HFFc6 (cell line): ENCODE measurements at places on chromosomes 13 and 19.
A peak's percentile ranks its signal among the peaks of the same experiment; 100 is the strongest.

DNA sequence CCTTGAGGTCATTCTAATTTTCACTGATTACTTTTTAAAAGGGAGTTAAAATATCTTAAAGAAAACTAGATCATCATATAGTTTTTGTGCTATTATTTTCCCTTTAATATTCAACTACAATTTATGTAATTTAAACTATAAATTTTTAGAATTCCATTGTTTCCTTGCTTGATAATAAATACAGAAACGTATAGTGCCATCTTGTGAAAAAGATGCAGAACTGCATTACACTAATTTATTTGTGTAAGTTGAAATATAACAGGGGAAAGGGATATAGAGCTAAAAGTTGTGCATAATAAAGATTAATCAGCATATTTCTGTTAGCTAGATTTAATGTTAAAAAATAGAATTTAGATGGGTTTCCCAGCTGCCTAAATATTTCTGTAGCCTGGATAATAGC is 61.5 kb upstream of the TDRD3 start:
- DNase-seq = no peak

- DNase-seq = no peak
Measured at GRCh38 chr19:29644210-29644609, 21.1 kb upstream of the PLEKHF1 start.

GRCh38 chr13:32330441-32330840 is 15.1 kb downstream of the BRCA2 start:
- peak; percentile 67 for DNase-seq

GRCh38 chr19:32457571-32458158 is 52.1 kb downstream of the DPY19L3 start:
- no peak for DNase-seq

DNA sequence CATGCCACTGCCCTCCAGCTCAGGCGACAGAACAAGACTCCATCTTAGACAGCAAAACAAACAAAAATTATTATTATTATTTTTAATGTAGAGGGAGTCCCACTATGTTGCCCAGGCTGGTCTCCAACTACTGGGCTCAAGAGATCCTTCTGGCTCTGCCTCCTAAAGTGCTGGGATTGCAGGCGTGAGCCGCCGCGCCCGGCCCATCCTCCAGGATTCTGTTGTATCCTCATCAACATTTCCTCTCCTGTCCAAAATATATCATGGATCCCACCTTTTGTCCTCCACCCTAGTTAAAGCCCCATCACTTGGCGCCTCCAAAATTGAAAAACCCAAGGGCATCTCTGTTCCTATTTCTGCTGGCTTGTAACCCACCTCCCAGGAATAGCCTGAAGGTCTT is 1.2 kb downstream of the ZNF784 start:
- DNase-seq = no peak

- DNase-seq = peak; percentile 34
Measured at GRCh38 chr13:110756219-110756631, 42.7 kb downstream of the ING1 start.

DNA sequence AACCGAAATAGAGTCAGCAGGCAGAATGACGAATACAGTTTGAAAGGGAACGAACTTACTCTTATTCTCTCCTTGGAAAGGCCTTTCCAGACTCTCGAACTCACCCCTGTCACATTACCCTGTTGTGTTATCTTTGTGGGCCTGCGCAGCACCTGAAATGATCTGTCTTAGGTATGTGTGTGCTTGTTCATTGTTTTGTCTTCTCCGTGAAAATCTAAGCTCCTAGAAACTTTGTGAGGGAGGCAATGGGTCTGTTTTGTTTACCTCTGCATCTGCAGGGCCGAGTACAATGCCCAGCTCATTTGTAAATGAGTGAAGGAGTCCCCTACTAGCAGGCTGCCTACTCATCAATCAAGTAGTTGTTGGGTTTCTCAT is 19.6 kb downstream of the HMGB1 start:
- no peak for DNase-seq

DNA sequence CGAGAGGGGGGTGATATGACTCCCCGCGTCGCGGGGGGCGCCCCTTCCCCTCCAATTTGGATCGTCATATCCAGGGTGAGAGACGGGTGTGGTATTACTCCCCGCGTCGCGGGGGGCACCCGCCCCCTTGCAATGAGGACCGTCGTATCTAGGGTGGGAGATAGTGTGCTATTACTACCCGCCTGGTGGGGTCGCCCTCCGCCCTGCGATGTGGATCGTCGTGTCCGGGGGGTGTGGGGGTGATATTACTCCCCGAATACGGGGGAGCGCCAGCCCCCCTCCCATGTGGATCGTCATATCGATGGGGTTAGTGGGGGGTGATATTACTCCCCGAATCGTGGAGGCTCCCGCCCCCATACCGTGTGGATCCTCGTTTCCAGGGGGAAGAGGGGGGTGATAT is 29.2 kb upstream of the RGCC start:
- no peak for DNase-seq

GRCh38 chr13:112719016-112719415 is 29.2 kb downstream of the ATP11A start:
- no peak for DNase-seq

GRCh38 chr13:95204231-95204765 is 97.0 kb downstream of the ABCC4 start:
- DNase-seq = no peak

DNA sequence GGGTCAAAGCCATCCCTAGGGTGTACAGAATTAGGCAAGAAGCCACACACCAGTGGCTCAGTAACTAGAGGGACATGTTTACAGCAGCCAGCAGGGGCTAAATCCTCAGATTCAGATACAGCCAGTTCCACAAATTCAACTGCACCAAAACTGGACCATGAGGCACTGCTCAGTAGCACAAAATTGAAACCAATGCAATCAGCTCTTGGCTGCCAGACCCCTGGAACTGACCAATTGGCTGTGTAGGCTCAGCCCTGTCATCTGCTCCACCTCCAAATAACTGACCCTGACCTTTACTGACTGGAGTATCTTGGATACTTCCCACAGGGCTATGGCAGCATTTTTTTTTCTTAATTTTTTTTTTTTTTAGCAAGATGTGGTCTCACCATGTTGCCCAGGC is 226.5 kb downstream of the FOXO1 start:
- no peak for DNase-seq

GRCh38 chr13:53141336-53141735 is 112.7 kb downstream of the OLFM4 start:
- DNase-seq = no peak

GRCh38 chr19:34319785-34320184 is 45.2 kb upstream of the GPI start:
- no peak for DNase-seq

DNA sequence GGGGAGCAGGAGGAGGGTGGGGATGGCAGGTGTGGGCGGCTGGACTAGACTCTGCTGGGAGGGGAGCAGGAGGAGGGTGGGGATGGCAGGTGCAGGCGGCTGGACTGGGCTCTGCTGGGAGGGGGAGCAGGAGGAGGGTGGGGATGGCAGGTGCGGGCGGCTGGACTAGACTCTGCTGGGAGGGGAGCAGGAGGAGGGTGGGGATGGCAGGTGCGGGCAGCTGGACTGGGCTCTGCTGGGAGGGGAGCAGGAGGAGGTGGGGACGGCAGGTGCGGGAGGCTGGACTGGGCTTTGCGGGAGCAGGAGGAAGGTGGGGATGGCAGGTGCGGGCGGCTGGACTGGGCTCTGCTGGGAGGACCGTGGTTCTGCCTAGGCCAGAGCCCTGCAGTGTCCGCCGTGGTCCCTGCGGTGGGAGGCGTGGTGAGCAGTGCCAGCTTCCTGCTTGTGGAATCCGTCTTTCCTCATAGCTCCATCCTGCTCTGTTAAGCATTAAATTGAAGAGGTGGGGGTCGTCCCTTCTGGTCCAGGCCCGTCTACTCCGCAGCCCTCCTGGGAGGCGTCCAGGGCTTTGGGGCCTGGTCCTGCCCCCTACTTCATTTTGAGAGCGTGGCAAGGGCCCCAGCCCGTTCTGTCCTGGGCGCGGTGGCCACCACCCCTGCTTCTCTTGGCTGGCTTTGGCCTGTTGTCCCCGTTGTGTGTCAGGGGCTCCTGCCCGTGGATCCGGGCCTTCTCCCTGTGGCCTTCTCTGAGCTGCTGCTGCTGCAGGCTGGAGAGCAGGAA is 4.7 kb downstream of the SPPL2B start:
- no peak for DNase-seq

- DNase-seq = no peak
Measured at GRCh38 chr13:101703838-101704237, 251.4 kb downstream of the ITGBL1 start.

DNA sequence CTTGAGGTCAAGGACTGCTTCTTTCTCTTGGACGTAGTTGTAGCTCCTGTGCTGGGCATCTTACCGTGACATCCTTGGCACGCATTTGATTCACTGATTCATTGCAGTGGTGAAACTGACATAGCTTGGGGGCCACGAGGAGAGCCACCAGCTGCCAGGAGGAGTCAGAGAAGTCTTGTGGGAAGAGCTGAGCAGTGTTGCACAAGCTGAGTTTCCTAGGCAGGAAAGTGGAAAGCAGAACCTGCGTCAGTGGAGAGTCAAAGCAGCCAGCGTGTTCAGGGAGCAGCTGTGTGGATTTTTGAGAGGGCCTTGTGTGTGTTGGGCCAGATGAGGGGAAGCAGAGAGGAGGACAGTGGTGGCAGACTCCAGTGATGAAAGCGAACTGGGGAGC is 5.3 kb upstream of the GPR183 start:
- peak; percentile 87 for DNase-seq

DNA sequence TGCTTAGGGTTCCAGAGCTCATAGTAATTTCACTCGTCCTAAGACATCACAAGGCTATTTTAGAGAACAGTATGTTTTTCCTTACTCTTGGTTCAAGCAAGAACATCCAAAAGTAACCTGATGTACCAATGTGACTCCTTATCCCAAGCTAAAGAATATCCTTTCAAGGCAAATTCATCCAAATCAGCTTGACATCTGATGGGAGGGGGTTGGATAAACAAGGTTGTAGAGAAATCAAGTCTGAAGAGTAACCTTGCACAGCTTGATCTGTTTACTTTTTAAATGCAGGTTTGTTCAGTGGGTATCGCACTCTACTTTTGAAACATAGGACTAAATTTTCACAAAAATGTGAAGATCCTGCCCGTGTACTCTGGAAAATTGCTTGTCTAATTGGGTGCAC is 201.2 kb downstream of the GGACT start:
- no peak for DNase-seq

GRCh38 chr13:96540670-96541069 is 450.8 kb downstream of the HS6ST3 start:
- DNase-seq = no peak

DNA sequence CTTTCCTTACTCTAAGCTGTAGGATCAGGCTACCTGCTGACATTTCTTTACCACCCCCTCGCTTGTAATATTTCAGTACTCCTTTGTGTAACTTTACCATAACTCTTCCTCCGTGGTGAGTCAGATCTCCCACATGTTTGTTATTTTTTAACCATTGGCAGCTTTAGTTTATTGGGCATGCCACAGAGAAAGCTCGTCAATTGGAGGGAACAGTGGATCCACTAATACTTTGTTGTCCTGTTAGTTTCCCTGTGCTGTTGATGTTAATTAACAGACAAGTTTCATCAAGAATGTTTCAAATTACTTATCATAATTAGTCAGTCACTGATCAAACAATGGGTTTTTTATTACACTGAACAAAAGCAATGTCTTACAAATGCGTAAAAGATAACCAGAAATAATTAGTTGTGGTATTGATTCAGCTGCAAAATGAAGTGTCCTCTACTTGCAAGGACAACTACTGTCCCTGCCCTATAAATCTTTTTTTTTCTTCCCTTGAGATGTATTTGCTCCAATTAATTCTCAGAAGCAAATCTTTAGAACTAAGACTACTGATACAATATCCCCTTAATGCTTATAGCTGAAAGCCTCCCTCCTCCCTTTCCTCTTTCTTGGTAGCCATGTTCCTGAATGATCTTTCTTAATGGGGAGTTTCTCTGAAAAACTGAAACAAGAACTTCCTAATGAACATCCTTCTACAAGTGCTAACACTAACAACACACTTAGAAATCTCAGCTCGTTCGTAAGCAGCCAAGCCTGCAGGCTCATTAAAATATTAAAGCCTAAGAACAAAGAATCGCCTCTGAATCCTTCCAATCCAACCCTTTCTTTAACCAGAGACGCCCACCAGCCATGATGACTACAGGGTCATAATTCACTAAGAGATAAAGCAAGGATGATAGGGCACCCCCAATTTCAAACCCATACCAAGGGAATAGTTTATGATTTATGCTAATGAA is 22.2 kb downstream of the EFNB2 start:
- DNase-seq = no peak

DNA sequence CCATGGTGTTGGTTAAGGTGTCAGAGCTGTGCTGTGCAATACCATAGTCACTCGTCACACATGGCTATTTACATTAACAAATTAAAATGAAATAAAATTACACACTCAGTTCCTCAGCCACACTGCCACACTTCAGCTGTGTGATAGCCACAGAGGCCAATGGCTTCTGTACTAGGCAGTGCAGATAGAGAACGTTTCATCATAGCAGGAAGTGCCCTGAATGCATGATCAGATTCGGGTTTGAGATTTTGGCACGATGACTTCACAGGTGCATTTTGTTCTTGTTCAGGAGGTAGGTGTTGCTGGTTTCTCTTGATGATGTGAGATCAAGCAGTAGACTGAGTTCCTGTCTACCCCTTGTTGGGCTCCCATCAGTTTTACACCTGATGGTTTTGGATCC is 6.5 kb downstream of the ARMC6 start:
- no peak for DNase-seq

DNA sequence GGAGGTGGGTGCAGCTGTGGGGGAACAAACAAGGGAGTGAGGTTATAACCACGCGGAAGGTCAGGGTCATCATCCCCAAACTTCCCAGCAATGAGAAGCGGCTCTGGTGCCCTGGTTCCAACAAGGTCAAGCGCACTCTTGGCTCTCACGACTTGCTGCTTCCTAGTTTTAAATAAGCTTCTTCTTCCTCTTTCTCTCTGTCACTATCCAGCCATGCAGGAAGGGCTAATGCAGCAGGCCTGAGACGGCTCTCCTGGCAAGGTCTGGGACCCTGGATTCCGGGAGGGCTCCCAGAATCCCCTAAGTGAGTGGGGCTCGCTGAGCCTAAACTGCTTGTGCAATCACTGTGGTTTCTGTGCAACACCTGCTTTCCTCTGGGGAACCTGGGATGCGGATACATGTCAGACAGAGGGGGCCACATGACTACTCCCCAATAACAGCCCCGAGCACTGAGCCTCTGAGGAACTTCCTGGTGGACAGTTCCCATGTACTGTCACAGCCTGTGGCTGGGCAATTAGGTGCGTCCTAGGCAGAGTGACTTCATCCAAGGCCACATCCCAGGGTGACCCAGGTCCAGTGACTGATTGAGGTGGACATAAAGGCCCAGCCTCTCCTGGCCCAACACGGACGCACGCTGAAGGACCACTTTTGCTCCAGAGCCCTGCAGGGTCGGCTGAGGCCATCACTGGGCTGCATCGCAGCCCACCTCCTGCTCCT is 24.2 kb downstream of the VRK3 start:
- no peak for DNase-seq

GRCh38 chr13:30051531-30052060 is 201.2 kb upstream of the UBL3 start:
- no peak for DNase-seq

DNA sequence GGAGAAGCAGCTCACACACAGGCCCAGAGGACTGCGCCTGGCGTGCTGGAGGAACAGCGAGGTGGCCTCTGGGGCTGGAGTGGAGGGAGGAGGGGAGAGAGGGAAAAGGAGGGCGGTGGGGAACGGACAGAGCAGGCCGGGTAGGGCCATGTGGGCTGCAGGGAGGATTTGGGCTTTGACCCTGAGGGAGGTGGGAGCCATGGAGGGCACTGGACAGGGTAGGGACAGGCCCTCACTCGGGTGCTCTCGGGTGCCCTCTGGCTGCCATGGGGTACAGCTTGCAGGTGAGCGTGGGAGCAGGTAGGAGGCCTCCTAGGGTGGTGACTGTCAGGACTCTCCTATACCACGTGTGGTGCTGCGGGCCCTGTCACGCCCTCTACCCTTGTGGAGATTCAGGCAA is 22.8 kb downstream of the PLIN4 start:
- DNase-seq = no peak
